Left cardiac atrium (tissue), 4 donors: ENCODE measurements at places on chromosomes 2 and 18. TPM values are rescaled to one million over a fixed set of nuclear protein-coding genes. Genes with fewer than 3 reads are reported as not detected.
A peak's percentile ranks its signal among the peaks of the same experiment; 100 is the strongest.

GRCh38 chr2:117639401-117639800 lies 175.1 kb upstream of the DDX18 start:
- no peak for DNase-seq

DNA sequence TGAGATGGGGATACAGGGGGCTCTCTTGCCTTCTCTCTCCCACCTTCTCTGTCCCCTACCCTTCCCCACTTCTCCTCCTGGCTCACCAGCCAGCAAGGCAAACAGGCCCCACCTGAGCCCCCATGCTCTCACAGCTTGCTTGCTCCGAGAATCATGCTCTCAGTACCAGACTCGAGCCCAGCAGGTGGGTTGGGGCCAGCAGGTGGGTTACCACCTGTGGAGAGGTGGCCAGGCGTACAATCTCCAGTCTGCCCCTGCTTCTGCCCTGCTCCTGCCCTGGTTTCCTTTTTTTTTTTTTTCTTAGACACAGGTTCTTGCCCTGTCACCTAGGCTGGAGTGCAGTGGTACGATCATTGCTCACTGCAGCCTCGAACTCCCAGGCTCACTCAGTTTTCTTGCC lies 214.5 kb downstream of the SH3RF3 start:
- no peak for DNase-seq

- no peak for DNase-seq
Measured at GRCh38 chr2:163551616-163552373, 184.0 kb downstream of the FIGN start.

DNA sequence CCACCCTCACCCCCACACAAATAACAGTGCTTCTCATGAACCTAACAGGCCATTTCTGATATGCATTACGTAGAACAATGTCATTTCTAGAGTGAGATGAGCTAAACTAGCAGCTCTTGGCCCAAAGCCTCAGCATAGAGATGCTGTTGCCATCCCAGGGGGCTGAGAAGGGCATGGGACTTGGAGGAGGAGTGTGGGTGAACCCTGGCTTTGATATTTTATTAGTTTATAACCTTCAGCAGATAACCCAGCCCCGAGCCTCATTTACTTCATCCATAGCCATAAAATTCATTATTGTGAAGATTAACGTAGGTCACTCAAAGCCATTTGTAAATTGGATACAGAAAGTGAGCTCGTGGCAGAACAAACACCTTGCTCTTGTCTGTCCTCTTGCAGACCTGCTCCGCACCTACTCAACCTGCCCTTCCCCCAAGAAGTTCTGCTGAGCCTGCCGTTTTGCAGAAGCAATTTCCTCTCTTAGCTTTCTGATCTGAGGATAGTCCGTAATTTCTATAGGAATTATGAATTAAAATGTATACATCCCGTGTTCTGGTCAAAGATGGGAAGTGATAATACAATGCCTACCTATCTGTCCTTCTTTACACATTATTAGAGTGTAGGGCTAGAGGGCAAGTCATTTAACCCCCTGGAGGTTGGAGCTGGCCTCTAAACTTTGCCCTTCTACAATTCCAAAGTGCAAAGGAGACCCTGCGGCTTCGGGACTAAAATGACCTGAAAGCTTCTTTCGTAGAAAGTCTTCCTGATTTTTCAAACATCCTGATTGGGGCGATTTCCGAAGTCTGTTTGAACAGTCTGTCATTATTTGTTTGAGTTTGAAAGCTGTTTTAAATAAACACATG lies 187.4 kb downstream of the BCL2 start:
- DNase-seq, result no peak

DNA sequence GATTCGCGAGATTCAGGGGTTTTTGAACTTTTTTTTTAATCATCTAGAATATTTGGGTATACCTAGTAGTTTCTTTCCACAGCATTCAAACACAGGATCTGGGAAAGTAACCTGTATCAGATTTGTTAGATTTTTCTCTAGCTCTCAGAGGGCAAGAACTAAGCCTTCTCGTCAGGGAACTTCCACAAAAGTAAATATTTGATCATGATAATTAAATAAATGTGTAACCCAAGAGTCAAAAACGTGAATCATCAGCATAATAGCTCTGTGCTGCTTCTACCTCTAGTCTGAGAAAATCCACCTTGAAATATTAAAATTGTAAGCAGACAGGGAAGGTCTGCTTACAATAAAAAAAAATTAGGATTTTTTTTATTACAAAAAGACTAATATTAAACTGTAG lies 225.7 kb upstream of the SPOPL start:
- no peak for DNase-seq

- DNase-seq, result no peak
Measured at GRCh38 chr18:22230471-22230945, 61.1 kb downstream of the GATA6 start.

GRCh38 chr2:19349911-19350677 lies 8.3 kb downstream of the OSR1 start:
- DNase-seq, result peak; percentile 67

GRCh38 chr18:78731398-78732032 lies 248.1 kb upstream of the SALL3 start:
- no peak for DNase-seq

DNA sequence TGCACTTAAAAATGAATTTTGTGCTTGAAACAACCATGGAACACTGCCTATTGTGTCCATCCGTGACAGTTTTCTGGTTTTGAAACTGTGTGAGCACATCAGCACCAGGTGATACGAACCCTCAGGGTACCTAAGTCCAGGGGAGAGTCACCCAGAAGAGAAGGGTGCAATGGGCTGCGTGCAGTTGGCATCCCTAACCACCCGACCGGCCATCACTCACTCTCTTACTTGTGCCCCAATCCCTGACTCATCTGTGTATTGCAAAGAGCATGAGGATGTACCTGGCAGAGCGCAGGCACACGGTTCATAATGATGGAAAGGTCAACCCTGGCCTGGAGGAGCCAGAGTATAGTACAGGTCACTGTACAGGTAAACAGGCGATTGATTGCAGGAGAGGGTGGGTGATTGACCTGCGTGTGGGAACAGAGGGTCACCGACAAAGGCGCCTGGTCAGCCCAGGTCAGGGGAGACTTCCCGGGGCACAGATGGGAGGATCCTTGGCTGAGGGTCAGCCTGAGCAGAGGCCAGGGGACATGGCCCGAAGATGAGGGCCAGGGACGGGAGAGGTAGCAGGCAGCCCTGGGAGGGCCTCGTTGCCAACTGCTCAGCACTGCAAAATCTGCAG lies 160.3 kb downstream of the SEPTIN10 start:
- DNase-seq, result no peak

PLA2R1 gene
- 3.2 TPM for total RNA-seq

SIX3 gene
- total RNA-seq, result not detected

CHRNG gene
- total RNA-seq, result not detected
